ENCODE measurements at places on chromosomes 3 and 15.

DNA sequence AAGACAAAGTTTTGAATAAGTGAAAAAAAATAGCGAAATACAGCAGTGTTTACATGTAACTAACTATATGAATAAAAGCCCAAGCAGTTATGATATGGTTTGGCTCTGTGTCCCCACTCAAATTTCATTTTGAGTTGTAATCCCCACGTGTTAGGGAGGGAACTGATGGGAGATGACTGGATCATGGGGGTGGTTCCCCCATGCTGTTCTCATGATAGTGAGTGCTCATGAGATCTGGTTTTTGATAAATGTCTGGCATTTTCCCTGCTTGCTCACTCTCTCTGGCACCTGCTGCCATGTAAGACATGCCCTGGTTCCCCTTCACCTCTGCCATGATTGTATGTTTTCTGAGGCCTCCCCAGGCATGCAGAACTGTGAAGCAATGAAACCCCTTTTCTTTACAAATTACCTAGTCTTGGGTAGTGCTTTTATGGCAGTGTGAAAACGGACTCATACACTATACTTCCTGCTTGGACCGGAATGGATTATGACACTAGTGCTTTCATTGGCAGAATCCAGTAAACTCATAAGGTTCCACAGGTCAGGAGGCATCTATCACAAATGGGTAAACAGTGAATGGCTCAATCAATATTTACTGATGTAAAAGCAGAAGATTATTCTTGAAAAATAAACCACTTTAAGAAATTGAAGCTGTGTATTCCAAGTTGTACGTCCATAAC lies 192.1 kb downstream of the CBLB start:
- DNase-seq, result peak; percentile 6

DNA sequence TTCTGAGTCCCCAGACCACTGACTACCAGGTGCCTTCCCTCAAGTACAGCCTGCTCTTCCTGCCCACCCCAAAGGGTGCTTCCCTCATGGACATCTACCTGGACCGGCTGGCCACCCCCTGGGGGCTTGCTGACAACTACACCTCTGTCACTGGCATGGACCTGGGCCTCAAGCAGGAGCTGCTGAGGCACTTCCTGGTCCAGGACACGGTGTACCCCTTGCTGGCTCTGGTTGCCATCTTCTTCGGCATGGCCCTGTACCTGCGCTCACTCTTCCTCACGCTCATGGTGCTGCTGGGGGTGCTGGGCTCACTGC lies 9.3 kb downstream of the DISP2 start:
- DNase-seq, result no peak

DNA sequence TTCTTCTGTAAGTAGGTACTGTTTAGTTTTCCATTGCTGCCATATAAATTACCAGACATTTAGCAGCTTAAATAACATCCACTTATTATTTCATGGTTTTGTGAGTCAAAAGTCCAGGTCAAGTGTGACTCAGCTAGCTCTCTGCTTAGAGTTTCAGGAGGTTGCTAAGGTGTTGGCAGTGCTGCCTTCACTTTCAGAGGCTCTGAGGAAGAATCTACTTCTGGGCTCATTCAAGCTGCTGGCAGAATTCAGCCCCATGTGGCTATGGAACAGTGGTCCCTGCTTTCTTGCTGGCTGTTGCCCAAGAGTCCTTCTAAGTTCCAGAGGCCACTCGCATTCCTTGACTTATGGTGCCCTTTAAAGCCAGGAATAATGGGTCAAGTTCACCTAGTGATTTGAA lies 4.5 kb downstream of the CFAP44 start:
- no peak for DNase-seq

DNA sequence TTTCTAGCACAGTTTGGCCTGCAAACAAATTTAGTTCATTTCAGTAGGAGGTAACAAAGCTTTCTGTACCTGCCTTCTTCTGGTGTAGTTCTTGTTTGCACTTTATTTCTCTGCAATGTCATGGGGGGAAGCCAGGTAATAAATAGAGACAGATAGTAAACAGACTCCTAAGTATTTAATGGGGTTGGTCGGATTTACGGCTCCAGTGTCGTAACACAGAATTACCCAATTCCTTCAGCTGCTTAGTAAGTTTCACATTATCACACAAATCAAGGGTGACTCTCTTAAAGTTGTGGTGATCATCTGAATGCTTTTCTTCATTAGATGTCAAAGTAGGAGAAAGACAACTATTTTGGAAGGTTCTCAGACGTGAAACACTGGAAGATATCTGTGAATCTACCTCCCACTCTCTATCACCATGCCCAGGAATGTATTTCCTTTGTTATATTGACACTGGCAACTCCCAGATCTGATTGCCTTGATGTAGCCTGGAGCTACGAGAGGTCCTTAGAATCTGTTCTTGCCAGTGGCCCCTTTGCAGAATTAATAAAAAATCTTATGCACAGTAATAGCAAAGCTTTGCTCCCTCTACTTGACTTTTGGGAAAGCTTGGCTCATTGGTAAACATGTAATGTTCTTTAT lies 25.0 kb upstream of the TMC3 start:
- no peak for DNase-seq

DNA sequence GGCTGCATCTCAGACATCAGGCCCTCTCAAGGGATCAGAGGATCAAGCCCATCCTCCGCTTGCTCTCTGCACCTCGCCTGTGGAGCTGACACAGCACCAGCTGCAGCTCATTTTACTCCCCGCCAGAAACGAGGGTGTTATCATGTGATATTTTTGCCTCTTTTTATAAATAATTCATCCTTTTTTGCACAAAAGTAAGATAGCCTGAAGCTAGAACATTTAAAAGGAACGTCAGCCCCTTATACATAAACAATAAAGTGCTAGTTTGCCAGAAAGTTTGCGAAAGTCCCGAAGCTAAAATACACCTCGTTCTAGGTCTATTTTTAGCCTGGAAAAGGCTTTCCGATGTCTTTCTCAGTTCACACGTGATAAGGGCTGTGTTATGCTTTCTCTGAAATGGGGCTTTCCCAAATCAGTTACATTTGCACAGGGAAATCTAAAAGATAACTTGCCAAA lies 9.6 kb upstream of the FAM174B start:
- no peak for DNase-seq

DNA sequence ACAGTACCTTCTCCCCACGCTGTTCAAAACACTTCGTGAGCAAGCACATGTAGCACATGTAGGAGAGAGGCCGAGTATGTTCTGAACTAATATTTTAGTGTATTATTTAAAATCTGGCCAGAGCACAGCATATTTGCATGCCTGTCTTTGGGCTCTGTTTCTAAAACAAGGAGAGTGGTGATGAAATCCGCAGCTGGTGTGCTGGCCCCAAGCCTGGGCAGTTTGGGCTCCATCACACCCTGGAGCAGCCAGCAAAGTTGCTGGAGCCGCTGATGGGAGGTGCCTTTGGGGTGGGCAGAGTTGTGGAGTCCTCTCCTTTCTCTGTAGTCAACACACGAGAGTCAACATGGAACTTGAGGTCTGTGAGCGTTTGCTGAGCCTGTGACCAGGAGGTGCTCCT lies 116.6 kb downstream of the SLCO3A1 start:
- DNase-seq, result no peak

DNA sequence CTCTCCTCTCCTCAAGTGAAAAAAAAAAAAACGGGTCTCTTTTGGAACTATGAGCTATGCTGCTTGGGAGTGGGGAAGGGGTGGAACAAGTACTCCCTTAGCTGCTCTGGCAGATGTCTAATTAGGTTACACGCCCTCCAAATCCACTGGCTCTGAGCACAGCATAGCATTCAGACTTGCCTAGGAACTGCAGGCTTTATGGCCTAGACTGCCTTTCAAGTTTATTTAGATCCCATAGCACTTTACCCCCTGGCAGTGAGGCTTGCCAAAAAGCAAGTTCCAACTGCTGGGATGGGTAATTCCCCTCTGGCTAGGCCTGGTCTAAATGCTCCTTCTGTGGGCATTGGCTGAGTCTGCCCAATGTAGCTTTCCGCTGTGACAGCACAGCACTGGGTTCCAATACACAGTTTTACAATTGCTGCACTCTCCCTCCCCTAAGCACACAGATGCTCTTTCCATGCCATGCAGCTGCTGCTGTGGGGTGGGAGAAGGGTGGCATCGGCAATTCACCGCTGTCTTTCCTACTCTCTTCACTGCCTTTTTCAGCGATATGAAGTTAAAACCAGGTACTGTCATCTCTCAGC lies 152.8 kb downstream of the KCNAB1 start:
- DNase-seq, result no peak
